ENCODE measurements at places on chromosomes 6 and 20. TPM values are rescaled to one million over a fixed set of nuclear protein-coding genes. Genes with fewer than 3 reads are reported as not detected.

MAS1 gene
- total RNA-seq = not detected

BMP2 gene
- total RNA-seq = 15.9 TPM

LPIN3 gene
- 5.1 TPM for total RNA-seq

SLPI gene
- 0.17 TPM for total RNA-seq

DNA sequence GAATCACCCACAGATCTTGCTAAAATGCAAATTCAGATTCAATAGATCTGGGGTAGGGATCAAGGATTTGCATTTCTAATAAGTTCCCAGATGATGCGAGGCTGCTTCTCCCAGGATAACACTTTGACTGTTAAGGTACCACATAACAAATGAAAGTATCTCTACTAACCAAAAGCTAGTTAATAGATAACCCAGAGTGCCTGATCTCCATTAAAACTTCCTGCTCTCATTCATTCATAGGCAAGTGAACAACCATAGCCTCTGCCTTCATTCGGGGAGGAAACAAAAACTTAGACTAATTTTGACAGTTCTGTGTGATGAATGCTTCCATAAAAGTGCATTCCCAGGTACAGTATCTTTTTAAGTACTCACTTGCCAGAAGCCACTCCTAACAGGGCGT, 265.6 kb upstream of the BTBD3 start:
- no peak for DNase-seq
- H3K27me3 ChIP-seq = no peaks in the 10 kb centered on the region
- H3K36me3 ChIP-seq = no peaks in the 10 kb centered on the region
- H3K27ac ChIP-seq = no peak overlapping the region

DNA sequence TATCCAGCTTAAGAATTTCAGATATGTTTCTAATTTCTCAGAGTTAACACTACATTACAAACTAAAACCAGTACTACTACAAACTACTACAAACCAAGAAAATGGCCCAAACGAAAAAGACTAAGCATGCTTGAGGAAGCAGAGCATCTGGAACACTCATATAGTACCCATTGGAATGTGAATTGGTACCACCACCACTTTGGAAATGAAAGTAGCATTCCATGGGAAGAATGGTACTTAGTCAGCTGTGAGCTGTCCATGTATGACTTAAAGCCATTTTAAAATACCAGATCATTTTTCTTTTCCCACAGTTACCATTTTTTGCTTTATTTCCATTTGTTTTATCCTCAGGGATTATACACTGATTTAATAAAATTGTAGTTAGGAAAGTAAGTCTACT, 30.5 kb downstream of the FBXO9 start:
- no peak overlapping the region for H3K4me3 ChIP-seq
- no peak for DNase-seq
- H3K27me3 ChIP-seq = no peaks in the 10 kb centered on the region
- no peaks in the 10 kb centered on the region for H3K4me1 ChIP-seq

GRCh38 chr6:42925248-42925857, 3.9 kb upstream of the CNPY3 start:
- H3K36me3 ChIP-seq = no peaks in the 10 kb centered on the region
- no peak for DNase-seq
- no peak overlapping the region for H3K4me3 ChIP-seq
- no peaks in the 10 kb centered on the region for H3K4me1 ChIP-seq
- H3K27me3 ChIP-seq = no peaks in the 10 kb centered on the region
- H3K27ac ChIP-seq = no peak overlapping the region

GRCh38 chr6:93344333-93344835, 75.0 kb downstream of the EPHA7 start:
- no peaks in the 10 kb centered on the region for H3K36me3 ChIP-seq
- H3K4me1 ChIP-seq = no peaks in the 10 kb centered on the region
- H3K4me3 ChIP-seq = no peak overlapping the region
- DNase-seq = no peak
- no peaks in the 10 kb centered on the region for H3K27me3 ChIP-seq

GRCh38 chr20:16407251-16408067, 165.8 kb downstream of the KIF16B start:
- DNase-seq = no peak
- H3K4me3 ChIP-seq = no peak overlapping the region
- no peaks in the 10 kb centered on the region for H3K4me1 ChIP-seq
- H3K27ac ChIP-seq = no peak overlapping the region

All from fibroblast of lung (primary cell).